ENCODE measurements at places on chromosomes 16 and 17.

DNA sequence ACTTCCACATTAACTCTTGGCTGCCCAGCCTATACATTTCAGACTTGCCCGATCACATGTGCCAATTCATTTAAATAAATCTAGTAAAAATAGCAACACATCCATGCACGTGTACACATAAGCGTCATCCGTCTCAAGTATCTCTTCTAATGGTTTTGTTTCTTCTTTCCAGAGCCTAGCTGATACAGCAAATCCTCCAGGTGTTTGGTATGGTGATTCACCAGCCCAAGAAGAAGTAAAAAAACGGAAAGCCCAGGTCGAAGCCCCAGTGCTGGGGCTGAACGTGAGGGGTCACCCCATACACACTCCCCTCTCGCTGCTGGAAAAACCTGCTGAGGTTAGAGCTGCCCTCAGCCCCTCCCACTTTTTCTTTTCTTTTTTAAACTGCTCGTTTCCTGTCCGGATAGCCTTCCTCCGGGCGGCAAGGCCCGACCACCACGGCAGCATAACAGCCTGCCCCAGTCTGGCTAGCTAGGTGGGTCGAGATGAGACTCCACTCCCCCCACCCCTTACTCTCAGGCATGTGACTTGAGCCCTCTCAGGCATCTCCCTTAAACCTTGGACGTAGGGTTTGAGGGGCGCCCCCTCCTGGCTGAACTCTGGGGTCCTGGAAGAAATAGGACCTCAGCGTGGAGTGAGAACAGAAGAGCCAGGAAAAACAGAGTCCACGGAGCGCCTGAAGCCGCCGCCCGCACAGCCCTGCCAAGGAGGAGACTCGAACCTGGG lies 13.9 kb upstream of the OR1F1 start:
- DNase-seq = no peak

- DNase-seq = no peak
Observed at GRCh38 chr16:11491524-11491923, 95.2 kb downstream of the LITAF start.

DNA sequence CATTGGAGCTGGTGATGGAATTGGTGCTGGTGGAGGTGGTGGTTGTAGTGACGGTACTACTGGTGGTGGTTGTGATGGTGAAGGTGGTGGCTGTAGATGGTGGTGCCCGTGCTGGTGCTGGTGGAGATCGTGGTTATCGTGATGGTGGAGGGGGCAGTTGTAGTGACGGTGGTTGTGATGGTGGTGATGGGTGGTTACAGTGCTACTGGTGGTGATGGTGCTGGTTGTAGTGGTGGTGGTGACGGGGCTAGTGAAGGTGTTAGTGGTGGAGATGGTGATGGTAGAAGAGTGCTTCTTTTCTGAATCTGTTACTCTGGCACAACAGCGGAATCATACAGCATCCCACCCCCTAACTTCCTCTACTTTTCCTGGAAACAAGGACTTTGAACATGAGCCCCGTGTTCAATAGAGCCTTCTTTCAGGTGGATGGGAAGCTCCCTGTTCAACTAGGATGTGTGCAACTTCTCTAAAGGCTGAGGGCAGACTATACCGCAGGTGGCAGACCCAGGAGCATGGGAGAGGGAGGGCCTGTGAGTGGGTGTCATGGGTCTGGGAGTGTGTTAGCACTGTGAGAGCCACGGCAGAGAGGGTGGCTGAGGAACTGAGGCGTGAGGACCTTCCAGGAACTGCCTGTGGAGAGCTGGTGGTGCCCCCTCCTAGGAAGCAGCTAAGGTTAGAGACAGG lies 8.2 kb downstream of the TBX21 start:
- no peak for DNase-seq

DNA sequence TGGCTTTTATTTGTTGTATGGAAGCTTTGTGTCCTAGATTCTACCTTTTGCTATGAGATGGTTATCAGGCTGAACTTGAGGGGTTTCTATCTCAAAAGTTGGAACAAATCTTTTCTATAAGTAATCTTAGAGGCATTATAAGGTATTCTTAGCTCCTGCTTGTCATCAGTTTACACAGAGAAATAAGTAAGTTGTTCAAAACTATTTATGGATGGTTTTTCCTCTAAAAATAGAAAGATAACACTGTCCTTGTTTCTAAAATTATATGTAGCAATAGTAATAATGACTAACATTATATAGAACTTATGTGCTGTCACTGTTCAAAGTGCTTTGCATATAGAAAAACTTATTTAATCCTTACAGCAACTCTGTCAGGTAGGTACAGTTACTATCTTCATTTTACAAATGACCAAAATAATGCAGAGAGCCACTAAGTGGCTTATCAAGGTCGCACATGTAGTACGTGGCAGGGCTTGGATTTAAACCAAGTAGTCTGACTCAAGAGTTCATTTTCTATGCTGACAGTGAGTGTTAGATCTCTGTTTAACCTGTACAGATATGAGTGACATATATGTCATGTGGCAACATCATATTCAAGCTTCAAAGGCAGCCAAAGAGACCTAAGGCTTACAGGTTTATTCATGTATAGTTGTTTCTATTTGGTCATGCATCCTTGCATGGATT lies 59.0 kb downstream of the PHKB start:
- no peak for DNase-seq

DNA sequence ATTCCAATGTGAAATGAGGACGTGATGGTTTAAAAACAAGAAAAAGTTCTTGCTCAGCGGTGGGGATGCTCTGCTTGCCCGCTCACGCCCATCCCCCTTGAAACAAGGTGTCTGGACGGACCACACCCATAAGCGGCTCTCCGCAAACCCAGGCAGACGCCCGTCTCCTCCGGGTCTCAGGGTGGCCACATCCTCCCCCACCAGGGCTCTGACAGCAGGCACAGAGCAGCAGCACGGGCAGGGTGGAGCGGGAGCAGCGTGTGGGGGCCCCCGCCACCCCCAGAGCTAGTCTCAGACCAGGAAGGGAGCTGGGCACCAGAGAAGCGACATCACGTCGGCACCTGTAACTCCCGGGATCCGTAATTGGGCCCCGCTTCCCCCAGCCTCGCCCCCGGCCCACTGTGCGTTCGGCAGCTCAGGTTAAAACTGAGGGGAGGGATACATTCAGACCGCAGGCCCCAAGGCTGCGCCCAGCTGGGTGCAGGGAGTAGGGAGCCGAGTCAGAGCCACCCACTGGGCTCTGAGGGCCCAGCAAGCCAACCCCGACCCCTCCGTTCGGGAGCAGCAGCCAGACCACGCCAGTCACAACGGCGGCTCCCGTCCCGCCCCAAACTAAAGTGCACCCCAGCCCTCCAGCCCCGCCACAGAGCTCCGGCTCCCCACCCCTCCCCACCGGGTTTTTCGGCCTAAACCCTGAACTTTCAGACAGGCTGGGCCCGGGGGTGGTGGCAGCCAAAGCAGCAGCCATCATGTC lies 22.0 kb downstream of the CLUH start:
- DNase-seq = no peak

DNA sequence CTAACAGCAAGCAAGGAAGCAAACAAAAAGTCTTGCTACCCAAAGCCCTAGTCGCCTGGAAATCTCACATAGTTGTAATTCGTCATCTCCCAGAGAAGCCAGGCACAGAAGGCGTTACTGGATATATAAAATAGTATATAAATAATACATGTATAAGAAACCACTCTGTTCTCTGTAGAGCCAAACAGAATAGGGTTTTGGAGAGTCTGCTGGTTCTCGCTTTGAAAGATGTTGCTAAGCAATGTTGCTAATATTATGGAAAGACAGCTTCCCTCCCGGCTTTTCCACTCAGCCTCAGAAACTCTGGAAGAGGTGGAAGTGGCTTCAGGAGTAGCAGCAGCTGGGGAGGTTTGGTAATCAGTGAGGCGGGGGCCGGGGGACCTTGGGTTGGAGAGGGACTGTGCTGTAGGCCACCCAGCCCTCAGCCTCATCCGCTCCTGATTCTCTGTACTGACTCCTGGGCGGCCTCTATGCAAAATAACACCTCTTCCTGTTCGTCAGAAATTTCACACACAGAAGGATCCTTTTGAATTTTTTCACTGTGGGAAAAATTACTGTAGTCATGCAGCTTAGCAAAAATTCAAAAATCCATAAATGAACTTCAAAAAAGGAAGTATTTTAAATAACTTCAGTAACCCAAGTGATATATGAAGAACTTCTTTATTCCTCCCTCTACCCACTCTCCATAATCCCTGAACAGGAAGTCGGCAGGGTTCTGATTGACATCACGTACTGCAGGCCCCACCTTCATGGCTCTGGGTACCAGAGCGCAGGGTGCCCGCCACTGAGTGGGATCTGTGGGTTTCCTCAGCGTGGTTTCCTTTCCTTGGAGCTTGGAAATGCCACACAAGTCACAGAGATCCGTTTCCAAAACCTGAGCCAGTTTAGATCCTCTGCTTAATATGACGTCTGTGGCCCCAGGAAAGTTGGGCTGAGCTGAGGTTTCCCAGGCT lies 51.4 kb downstream of the RAP1GAP2 start:
- no peak for DNase-seq

- no peak for DNase-seq
Observed at GRCh38 chr16:10314811-10315210, 71.0 kb upstream of the ATF7IP2 start.

GRCh38 chr17:68697850-68698361 lies 96.7 kb upstream of the FAM20A start:
- DNase-seq = no peak

DNA sequence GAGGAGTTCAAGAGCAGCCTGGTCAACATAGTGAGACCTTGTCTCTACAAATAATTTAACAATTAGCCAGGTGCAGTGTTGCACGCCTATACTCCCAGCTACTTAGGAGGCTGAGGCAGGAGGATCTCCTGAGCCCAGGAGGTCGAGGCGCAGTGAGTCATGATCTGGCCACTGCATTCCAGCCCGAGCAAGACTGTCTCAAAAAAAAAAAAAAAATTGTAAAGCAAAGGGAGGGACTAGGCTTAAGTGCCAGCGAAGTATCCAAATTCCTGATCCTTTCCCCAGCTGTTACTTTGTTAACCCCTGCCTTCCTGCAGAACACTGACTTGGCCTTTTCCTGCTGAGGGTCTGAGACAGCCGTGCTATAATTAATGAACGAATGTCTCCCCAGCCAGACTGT lies 2.7 kb downstream of the GDPD3 start:
- no peak for DNase-seq

DNA sequence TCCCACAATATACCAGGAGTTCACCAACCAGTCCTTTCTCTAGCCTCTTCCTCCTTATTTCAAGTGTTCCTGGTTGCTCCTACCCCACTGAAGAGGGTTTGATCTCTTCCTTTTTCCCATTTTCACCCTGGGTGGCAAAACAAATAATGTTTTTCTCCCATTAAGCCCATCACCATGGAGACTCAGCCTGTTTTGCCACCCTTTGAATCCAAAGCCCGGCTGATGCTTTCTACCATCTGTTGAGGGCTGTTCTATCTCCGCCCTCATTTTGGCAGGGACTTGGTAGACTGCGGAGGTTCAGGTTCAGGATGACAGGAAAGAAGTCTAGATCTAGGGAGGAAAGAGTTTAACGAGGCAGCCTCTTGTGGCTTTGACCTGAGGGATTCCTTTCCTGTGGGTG lies 2.6 kb downstream of the DNAH2 start:
- DNase-seq = no peak

DNA sequence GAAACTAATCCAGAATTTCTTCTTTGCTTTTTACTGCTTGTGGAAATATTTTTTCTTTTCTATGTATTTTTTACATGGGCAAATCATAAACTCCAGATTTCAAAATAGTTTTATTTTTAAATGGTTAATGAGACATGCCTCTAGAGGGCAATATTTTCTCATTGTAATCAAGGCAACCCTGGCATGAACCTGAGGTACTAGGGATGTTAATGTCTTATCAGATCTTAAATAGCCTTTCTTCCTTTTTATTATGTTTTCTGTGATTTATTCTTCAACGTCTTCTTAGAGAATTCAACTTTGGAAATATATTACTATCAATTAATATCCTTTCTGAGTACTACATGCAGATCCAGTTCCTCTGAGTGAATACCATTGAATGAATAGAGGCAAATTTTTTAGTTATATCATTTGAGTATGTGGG lies 324.7 kb downstream of the BCAS3 start:
- no peak for DNase-seq

GRCh38 chr16:48999044-48999443 lies 282.6 kb downstream of the CBLN1 start:
- no peak for DNase-seq

DNA sequence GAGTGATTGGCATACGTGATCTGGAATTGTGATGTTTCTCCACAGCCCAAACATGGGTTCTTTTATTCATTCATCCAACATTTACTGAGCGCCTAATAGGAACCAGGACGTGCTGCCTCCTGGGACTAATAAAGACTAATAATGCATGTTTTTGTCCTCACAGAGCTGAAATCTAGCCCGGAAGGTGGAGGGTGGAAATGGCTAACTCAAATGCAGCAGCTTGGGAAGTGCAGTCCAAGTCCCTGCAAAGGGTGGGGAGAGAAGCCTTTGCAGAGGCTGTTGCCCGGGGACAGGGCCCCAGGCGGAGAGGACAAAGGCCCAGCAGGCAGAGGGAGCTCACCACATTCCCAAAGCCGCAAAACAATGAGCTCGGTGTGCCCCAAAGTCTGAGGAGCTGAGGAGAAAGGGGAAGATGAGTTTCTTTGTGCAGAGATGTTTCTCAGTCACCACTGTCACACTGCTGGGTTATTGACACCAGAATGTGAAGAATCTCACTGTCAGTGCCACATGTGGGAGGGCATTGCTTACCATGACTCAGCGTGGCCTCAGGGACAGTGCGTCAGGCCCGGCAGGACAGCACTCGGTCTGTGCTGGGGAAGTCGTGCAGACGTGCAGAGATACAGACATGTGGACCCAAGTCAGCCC lies 118.2 kb upstream of the CHMP6 start:
- DNase-seq = no peak

DNA sequence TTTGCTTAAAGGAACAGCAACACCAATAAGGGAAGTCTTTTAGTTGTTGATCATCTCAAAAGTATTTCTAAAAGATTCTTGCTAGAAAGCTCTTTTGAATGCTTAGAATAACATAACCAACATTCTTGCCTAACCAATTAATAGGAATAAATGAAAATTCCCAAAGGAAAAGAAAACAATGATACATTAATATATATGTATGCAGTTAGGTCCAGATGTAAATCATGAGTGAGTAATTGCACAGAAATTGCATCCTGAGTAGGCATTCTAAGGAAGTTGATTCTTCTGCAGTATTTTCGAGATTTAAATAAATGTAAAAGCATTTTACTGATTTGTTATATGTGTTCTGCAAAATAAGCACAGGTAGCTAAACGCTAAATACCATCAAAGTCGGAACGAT lies 22.1 kb downstream of the COX10 start:
- no peak for DNase-seq

Data from stimulated activated CD8-positive, alpha-beta memory T cell treated with anti-CD3 and anti-CD28 coated beads, Interleukin-15, amount 100 ng/mL, for 48 hours (primary cell).